ENCODE measurements at places on chromosomes 12 and 14. TPM values are rescaled to one million over a fixed set of nuclear protein-coding genes. Genes with fewer than 3 reads are reported as not detected.

The ERP27 gene
- not detected for total RNA-seq

The SLC38A1 gene
- 8.6 TPM for total RNA-seq

The GSG1 gene
- not detected for total RNA-seq

The CALCOCO1 gene
- total RNA-seq: 262 TPM

The PTPN6 gene
- total RNA-seq: 36.8 TPM

The MAP3K9 gene
- 0.38 TPM for total RNA-seq

The PRB2 gene
- not detected for total RNA-seq

The TEP1 gene
- 34.5 TPM for total RNA-seq

The EFS gene
- 10.4 TPM for total RNA-seq

The TMEM233 gene
- 0.17 TPM for total RNA-seq

The MYL2 gene
- not detected for total RNA-seq

The ANKRD33 gene
- not detected for total RNA-seq

The LBHD2 gene
- not detected for total RNA-seq

The BICD1 gene
- total RNA-seq: 9.6 TPM

The CISTR gene
- not detected for total RNA-seq

The CMKLR1 gene
- 28.8 TPM for total RNA-seq

The TGFB3 gene
- 10.9 TPM for total RNA-seq

The SDSL gene
- 2.9 TPM for total RNA-seq

The TCL1B gene
- not detected for total RNA-seq

The CBLN3 gene
- total RNA-seq: 6.4 TPM

The MUCL1 gene
- total RNA-seq: not detected

The KRT82 gene
- not detected for total RNA-seq

The TDP1 gene
- total RNA-seq: 13.0 TPM

The CLEC6A gene
- not detected for total RNA-seq

The CEBPE gene
- total RNA-seq: not detected

The FGF23 gene
- 0.22 TPM for total RNA-seq

The OASL gene
- 1.5 TPM for total RNA-seq

The PPP4R4 gene
- total RNA-seq: 3.4 TPM

The SLC10A1 gene
- total RNA-seq: not detected

The AQP2 gene
- total RNA-seq: not detected

All from subcutaneous adipose tissue (tissue), 4 donors.